ENCODE measurements at places on chromosomes 2 and 18.

- no peak for DNase-seq
Measured at GRCh38 chr2:38565333-38565732, 37.4 kb downstream of the HNRNPLL start.

DNA sequence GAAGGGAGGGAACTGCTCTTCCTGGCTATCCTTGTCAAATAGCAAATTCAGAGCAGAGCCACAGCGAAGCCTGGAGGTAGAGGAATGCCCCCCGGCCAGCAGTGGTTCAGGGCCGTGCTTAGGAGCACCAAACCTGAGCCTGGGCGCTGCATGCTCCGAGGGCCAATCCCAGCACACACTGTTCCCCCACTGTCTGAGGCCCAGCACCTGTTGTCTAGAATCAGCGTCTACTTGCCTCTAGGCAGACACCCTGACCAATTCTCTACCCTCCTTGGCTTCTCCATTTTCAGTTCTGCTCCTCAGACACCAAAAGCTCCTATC is 177.6 kb upstream of the PKDCC start:
- DNase-seq, result no peak

- DNase-seq, result no peak
Measured at GRCh38 chr2:71069376-71069775, 928 bp downstream of the NAGK start.

DNA sequence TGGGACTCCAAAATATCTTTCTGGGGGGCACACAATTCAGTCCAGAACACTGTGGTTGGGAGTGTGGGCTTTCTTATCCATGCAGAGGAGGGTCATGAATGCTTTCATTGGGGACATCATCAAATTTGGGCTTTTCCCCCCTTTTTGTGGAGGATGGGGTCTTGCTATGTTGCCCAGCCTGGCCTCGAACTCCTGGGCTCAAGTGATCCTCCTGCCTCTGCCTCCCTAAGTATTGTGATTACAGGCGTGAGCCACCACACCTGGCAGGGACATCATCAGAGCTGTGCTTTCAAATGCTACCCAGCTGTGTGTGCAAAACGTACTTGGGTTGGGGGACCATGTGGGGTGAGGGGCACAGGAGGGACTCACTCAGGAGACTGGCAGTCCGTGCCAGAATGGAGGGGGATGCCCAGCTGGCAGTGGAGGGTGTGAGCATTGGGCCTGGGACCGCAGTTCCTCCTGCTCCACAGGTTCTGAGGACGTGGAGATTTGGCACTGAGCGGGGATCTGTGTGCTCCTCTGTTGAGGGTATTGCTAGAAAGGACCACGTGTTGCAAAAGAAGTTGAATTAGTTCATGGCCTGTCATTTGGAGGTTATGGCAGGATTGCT is 24.4 kb downstream of the EMILIN2 start:
- DNase-seq, result no peak

GRCh38 chr2:27723372-27724144 is 48.0 kb upstream of the MRPL33 start:
- DNase-seq, result no peak

GRCh38 chr18:46458472-46458871 is 198.5 kb downstream of the LOXHD1 start:
- DNase-seq, result no peak

GRCh38 chr2:206176121-206176520 is 16.4 kb downstream of the EEF1B2 start:
- no peak for DNase-seq

DNA sequence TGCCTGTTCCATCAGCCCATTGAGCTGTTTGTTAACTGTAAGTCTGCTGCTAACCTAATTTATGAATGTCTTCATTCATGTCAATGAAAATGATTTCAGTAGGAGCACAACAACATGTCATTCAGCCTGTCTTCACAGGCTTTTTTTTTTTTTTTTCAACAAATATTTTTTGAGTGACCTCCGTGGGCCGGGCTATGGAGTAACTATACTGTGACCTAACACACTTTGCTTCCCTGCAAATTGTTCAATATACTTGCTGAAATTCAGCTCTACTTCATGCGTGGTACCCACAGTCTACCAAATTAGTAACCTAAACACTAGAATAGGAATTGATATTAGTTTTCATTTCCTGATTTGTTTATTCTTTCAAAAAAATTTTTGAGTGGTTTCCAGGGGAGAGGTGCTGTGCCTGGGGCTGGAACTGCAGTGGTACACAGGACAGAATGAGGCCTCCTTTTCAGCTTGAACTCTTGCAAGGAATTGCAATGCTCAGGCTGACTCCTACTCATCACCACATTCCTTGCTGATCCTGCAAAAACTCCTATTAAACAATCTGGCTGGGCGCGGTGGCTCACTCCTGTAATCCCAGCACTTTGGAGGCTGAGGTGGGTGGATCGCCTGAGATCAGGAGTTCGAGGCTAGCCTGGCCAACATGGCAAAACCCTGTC is 87.1 kb downstream of the CDH20 start:
- DNase-seq, result no peak

DNA sequence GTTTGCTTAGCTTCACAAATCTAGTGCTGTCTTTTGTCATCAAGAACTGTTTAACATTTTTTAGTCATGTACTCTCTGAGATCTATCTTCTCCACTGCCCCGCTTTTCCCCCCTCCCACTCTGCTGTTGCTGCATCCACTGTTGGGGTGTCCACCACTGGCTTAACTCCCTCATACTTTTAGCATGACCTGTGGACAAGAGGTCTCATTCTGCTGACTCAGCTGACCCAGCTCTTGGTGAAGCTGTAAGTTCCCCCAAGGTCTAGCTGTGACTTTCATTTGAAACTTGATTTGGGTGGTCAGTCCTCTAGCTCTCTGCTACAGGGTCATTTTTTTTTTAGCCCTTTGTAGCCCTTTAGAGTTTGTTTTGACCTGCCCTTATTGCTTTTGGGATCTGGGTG is 427.2 kb downstream of the PLCL1 start:
- DNase-seq, result no peak

DNA sequence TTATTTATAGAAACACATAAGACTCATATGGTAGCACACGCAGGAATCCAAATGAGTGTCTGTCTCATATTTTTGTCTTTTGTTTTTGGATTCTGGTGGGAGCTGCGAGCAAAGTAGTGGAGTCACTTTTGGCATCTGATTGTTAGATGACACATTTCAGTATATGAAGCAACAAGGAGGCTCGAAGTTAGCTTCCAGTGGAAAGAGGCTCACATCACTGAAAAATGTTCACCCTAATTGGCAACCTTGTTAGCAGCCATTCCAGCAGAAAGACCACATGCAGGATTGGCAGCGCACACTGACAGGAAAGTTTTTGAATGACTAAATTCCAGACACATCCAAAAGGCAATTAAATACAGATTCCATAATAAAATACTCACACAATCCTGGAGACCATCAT is 87.4 kb downstream of the MYT1L start:
- no peak for DNase-seq

DNA sequence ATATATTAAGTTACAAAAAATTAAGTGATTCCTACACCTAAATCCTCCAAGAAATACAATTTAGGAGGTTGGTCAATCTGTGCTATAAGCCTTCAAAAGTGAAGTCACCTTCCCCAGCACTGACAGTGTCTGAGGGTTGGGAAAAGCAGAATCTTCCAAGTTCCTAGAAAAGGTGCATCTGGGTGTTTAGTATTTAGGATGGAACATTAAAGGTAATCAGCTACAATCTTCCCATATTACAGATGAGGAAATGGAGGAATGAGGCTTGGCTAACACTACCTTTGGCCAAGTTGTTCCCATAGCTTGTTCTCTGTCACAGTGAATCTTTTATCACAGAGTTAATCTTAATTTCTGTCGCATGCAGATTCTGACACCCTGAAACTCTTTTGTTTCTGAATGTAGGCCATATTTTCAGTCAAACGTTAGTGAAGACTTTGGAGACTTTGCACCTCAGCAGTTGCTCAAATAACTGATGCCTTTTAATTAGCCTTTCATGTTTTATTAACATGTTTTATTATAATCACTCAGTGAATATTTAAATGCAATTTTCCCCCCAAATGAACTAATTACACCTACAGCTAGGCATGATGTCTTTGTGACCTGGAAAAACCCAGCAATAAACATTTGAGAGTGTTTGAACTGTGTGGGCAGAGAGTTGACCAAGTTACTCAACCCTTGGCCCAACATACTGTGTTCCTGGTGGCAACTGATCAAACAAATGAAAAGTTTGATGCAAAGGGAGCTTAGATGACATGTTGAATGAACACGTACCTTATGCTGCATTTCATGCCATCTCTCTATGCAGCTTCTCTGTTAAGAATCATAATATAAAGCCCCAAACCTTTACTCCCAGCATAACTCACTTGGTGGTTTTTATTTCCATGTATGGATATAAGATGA is 17.6 kb downstream of the FN1 start:
- no peak for DNase-seq

DNA sequence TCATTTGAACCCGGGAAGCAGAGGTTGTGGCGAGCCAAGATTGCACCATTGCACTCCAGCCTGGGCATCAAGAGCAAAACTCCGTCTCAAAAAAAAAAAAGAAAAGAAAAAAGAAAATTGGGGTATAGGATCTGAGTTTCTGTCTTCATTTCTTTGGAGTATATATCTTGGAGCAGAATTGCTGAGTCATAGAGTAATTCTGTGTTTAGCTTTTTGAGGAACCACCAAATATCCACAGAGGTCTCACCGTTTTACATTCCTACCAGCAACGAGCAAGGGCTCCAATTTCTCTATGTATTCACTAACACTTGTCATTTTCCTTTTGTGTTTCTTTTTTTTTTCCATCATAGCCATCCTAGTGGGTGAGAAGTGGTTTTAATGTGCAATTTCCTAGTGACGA is 87.6 kb upstream of the TEX51 start:
- DNase-seq, result no peak

DNA sequence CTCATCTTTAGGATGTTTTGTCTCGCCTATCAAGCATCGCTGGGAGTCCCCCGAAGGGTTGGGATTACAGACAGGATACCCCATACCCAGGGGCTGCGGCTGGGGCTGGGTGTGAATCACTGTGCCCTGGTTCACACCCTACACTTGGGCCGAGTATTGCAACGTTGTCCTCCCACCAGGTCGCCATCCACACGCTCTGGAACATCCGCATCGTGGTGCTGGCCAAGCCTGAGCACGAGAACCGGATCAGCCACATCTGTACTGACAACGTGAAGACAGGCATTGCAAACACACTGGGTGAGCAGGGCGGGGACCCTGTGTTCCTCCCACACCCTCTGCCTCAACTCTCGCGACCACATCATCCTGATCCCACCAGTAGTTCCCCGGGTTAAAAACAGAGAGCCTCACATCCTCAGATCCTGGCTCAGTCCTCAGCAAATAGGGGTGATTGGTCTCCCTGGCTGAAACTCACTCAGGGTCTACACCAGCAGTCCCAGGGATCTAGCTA is 87.3 kb upstream of the ATG16L1 start:
- DNase-seq, result no peak

- no peak for DNase-seq
Measured at GRCh38 chr2:215107216-215108056, 31.0 kb downstream of the ABCA12 start.

- DNase-seq, result no peak
Measured at GRCh38 chr2:213021971-213022899, 129.2 kb downstream of the IKZF2 start.

Data from stimulated activated CD8-positive, alpha-beta memory T cell treated with anti-CD3 and anti-CD28 coated beads, Interleukin-4, amount 100 ng/mL, for 24 hours (primary cell).